ENCODE measurements at places on chromosomes 3 and 15. TPM values are rescaled to one million over a fixed set of nuclear protein-coding genes. Genes with fewer than 3 reads are reported as not detected.

AGBL1 gene
- total RNA-seq, result not detected

IGSF10 gene
- total RNA-seq, result 0.24 TPM

GABRA5 gene
- not detected for total RNA-seq

SI gene
- total RNA-seq, result not detected

KNG1 gene
- not detected for total RNA-seq

UBE2E2 gene
- total RNA-seq, result 19.1 TPM

GNAT1 gene
- not detected for total RNA-seq

GP9 gene
- total RNA-seq, result not detected

IQCF5 gene
- total RNA-seq, result not detected

CCDC39 gene
- total RNA-seq, result not detected

CFAP161 gene
- total RNA-seq, result not detected

FANCD2OS gene
- total RNA-seq, result not detected

RFC4 gene
- 107 TPM for total RNA-seq

SPATA12 gene
- total RNA-seq, result 0.47 TPM

ABHD2 gene
- 353 TPM for total RNA-seq

TMEM207 gene
- total RNA-seq, result 1.4 TPM

Data from Calu3 (cell line).